ENCODE measurements at places on chromosomes 4 and X. TPM values are rescaled to one million over a fixed set of nuclear protein-coding genes. Genes with fewer than 3 reads are reported as not detected.

ERCC6L gene
- total RNA-seq: 6.4 TPM

DNA sequence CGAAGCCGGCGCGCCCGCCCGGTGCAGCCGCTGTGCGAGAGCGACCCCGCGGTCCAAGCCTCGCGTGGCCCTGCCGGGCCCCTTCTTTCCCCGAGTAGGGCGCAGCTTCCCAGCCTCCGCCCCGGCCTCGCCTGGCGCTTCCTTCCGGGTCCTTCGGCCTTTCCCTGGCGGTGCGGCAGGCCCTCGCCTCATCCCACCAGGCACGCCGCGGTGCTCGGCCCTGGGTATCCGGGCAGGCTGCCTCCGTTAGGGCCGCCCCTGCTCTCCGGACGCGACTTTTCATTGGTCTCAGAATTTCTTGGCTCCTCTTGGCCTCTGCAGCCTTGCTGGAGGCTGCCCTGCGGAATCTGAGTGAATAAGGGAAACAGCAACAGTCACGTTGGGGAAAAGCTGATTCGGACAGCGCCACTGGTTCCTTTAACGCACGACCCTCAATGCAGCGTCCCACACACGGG, 429 bp downstream of the UVSSA start:
- H3K27ac ChIP-seq: peak overlapping the region; percentile 91
- H3K27me3 ChIP-seq: no peaks in the 10 kb centered on the region
- H3K4me3 ChIP-seq: peak overlapping the region; percentile 87
- DNase-seq: no peak
- H3K36me3 ChIP-seq: peaks cover 3% of the 10 kb centered on the region
- H3K4me1 ChIP-seq: peaks cover 14% of the 10 kb centered on the region

DNA sequence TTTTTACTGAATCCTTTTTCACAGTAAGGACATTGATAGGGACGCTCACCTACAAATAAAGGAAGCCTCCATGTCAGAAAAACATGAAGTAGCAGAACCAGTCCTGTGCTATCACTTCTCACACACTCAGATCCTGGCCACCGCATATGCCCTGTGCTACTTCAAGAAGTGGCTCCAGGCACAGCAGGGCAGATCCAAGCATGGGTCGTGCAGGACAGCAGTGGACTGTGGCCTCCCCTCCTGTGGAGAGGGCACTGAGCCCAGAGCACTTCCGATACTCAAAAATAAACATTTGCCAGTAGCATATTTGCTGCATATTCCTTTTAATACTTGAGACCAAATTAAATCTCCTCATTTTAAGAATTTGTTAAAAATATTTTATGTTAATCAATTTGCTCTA, 167.9 kb downstream of the PRDM5 start:
- H3K4me3 ChIP-seq: no peak overlapping the region
- no peak overlapping the region for H3K27ac ChIP-seq
- no peaks in the 10 kb centered on the region for H3K27me3 ChIP-seq
- DNase-seq: no peak

DNA sequence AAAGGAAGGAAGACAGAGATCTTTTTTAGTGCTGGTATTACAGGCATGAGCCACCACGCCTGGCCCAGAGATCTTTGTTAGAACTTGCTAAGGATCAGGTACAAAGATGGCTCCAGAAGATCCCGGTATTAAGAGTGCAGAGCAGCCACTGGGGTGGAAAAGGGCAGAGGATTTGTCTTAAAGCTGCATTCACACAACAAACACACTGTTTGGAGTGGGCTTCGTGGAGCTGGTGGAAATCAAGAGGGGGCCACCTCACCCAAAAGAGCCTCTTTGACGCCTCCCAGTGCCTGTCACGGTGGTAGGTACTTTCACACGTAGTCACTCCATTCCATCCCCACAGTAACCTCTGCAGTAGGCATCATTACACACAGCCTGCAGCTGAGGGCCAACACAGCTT, 13.3 kb downstream of the HELT start:
- no peak for DNase-seq
- H3K27ac ChIP-seq: no peak overlapping the region
- no peaks in the 10 kb centered on the region for H3K4me1 ChIP-seq
- H3K4me3 ChIP-seq: no peak overlapping the region

NAP1L2 gene
- total RNA-seq: 17.4 TPM

DNA sequence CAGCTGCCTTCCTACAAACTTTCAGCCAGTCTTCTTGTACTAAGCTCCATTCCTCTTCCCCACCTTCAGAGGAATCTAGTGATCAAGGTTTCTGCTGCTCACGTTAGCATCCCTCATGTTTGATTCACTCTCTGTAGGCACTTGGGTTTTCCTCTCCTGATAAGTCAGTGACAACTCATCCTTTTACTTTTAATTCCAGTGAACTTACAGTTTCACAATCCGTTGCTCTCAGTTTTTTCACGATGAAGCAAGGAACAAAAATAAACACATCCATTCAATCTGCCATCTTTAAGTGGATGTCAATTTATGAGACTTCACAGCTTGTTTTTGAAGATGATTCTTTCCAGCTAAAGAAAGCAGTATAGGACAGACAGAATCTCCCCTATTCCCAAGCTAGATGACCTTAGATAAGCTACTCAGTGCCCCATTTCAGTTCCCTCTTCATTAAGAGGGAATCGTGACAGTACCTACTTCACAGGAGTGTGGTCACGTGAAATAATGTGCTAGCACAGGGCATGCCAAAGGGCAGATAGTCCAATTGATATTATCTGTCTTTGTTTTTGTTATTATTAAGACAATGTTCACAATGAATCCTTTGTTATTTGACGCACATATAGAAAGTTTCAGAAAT, 234.3 kb downstream of the PALLD start:
- no peaks in the 10 kb centered on the region for H3K27me3 ChIP-seq
- no peak overlapping the region for H3K27ac ChIP-seq
- no peak for DNase-seq
- no peak overlapping the region for H3K4me3 ChIP-seq
- H3K4me1 ChIP-seq: no peaks in the 10 kb centered on the region

NDNF gene
- not detected for total RNA-seq

RAB40AL gene
- 0.28 TPM for total RNA-seq

GRCh38 chrX:9438933-9439494, 25.8 kb upstream of the TBL1X start:
- H3K27ac ChIP-seq: no peak overlapping the region
- no peak for DNase-seq
- H3K36me3 ChIP-seq: no peaks in the 10 kb centered on the region
- H3K4me1 ChIP-seq: no peaks in the 10 kb centered on the region
- no peaks in the 10 kb centered on the region for H3K27me3 ChIP-seq

TMEM35A gene
- not detected for total RNA-seq

DNA sequence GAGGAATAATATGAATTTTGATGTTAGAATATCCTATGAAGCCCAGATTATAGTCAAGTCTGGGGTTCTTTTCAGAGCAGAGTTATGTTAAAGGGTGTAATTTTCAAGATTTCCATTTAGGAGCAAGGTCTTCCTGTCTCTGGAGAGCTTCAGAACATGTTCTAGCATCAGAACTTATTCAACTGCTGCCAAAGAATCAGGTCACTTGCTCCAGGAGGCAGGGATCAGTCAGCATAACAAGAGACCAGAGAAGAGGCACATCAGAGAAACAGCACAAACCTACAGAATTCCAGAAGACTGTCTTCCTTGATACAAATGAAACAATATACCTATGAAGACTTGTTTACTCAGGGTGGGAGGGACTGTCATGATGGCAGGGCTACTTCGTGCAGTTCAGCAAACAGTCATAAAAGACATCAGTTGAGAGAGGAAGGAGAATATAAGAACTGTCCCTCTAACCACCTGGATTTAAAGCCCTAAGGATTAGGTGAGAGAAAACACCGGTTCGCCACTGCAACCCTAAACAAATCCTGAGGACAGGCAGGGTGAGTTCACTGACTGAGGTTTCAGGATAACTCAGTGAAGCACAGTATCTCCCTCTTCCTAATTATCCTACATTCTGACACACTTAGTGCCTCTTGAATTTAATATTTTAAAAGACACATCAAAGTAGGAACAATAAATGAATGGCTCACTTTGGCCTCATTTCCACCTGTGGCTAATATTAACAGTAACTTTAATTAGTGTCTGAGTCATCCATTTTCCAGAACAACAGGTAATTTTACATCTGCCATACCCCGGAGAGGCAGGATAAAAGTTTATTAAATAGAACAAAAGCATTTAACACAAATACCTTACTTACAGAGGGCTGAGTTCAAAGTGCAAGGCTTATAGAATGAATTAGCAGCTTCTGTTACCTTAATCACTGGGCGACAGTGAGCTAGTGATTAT, 93.0 kb downstream of the HDAC8 start:
- H3K27ac ChIP-seq: no peak overlapping the region
- no peaks in the 10 kb centered on the region for H3K27me3 ChIP-seq
- no peaks in the 10 kb centered on the region for H3K4me1 ChIP-seq
- no peak overlapping the region for H3K4me3 ChIP-seq
- DNase-seq: no peak

DNA sequence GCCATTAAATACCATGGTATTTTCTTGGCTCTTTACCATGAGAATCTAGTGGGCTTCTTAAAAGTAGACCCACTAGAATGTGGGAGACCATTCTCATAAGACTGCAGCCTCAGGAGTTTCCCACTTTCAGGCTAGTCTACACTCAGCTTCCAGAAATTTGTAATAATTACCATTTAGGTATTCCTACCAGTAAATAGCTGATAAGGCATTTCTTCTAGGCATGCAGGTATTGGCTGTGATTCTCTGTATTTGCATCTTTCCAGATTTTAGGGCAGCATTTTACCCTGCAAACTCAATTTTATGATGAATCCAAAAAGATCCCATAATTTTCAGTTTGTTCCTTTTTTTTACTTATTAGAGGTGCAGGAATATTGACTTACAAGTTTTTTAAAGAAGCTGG, 496.6 kb downstream of the TRAM1L1 start:
- no peaks in the 10 kb centered on the region for H3K4me1 ChIP-seq
- no peak overlapping the region for H3K27ac ChIP-seq
- DNase-seq: no peak
- H3K27me3 ChIP-seq: no peaks in the 10 kb centered on the region
- H3K4me3 ChIP-seq: no peak overlapping the region

GRCh38 chrX:18956303-18957032, 27.4 kb downstream of the PHKA2 start:
- no peaks in the 10 kb centered on the region for H3K36me3 ChIP-seq
- no peaks in the 10 kb centered on the region for H3K27me3 ChIP-seq
- no peaks in the 10 kb centered on the region for H3K4me1 ChIP-seq
- no peak overlapping the region for H3K4me3 ChIP-seq

DNA sequence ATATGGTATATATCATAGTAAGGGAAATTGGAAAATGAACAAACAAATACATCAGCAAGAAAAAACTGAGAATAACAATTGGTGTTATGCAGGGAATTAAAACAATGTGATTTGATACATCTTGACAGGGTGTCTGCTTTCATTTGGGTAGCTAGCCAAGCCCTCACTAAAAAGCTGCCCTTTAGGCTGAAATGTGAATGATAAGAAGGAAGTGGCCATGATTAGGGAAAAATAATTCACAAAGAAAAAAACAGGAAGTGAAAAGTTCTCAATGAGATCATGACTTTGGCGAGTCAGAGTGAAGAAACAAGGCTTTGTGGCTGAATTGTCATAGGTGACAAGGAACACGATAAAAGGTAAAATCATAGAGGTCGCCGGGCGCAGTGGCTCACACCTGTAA, 675.8 kb upstream of the SLIT2 start:
- no peaks in the 10 kb centered on the region for H3K4me1 ChIP-seq
- H3K36me3 ChIP-seq: no peaks in the 10 kb centered on the region
- no peaks in the 10 kb centered on the region for H3K27me3 ChIP-seq
- no peak overlapping the region for H3K4me3 ChIP-seq
- no peak overlapping the region for H3K27ac ChIP-seq
- DNase-seq: no peak

GRCh38 chrX:41001327-41001726, 83.9 kb upstream of the USP9X start:
- no peaks in the 10 kb centered on the region for H3K4me1 ChIP-seq
- H3K4me3 ChIP-seq: no peak overlapping the region
- no peak for DNase-seq
- H3K36me3 ChIP-seq: no peaks in the 10 kb centered on the region

HMGB3 gene
- total RNA-seq: 4.5 TPM

GRCh38 chr4:22334155-22334554, 181.7 kb downstream of the ADGRA3 start:
- no peaks in the 10 kb centered on the region for H3K27me3 ChIP-seq
- H3K4me3 ChIP-seq: no peak overlapping the region
- no peak overlapping the region for H3K27ac ChIP-seq

SORCS2 gene
- 0.10 TPM for total RNA-seq

DNA sequence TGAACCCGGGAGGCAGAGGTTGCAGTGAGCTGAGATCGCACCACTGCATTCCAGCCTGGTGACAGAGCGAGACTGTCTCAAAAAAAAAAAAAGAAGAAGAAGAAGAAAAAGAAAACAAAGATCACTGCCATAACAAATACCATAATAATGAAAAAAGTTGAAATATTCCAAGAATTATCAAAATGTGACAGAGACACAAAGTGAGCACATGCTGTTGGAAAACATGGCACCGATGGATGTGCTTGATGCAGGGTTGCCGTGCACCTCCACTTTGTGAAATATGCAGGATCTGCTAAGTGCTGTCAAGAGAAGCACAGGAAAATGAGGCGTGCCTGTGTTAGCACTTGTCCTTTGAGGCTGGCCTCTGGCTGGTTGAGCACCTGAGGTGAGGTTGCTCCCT, 133.3 kb downstream of the STK32B start:
- H3K4me1 ChIP-seq: no peaks in the 10 kb centered on the region
- H3K27ac ChIP-seq: no peak overlapping the region
- DNase-seq: no peak
- H3K36me3 ChIP-seq: no peaks in the 10 kb centered on the region

GRCh38 chr4:37615059-37615719, 71.0 kb downstream of the RELL1 start:
- H3K27ac ChIP-seq: no peak overlapping the region
- no peak overlapping the region for H3K4me3 ChIP-seq
- no peaks in the 10 kb centered on the region for H3K4me1 ChIP-seq

DNA sequence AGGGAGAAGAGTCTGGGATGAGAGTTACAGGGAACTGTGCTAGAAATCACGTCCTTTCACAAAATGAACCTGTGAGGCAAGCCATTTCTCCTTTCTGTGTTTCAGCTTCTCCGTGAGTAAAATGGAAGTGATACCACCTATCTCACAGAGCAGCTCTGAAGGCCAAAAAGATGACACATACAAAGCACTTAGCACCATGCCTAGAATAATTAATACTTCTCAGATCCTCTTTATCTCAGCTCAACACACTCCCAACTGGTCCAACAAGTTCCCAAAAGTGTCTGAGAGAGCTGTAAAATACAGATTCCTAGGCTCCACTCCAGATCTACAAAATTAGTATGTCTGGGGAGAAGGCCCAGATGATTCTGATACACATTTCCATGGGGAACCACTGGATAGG, 38.3 kb downstream of the LHFPL1 start:
- DNase-seq: no peak
- H3K27ac ChIP-seq: no peak overlapping the region
- H3K27me3 ChIP-seq: no peaks in the 10 kb centered on the region
- no peak overlapping the region for H3K4me3 ChIP-seq

EGFL6 gene
- not detected for total RNA-seq

TBC1D19 gene
- total RNA-seq: 6.4 TPM

DNA sequence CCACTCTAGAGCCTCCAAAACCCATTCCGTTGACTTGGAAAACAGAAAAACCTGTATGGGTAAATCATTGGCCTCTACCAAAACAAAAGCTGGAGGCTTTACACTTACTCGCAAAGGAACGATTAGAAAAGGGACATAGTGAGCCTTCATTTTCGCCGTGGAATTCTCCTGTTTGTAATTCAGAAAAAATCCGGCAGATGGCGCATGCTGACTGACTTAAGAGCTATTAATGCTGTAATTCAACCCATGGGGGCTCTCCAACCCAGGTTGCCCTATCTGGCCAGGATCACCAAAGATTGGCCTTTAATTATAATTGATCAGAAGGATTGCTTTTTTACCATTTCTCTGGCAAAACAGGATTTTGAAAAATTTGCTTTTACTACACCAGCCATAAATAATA, 60.8 kb downstream of the ZNF732 start:
- H3K4me3 ChIP-seq: no peak overlapping the region
- H3K27me3 ChIP-seq: no peaks in the 10 kb centered on the region
- peak; percentile 11 for DNase-seq
- H3K36me3 ChIP-seq: no peaks in the 10 kb centered on the region

FBXL5 gene
- 36.6 TPM for total RNA-seq

All from naive thymus-derived CD4-positive, alpha-beta T cell (primary cell).